Stimulated activated CD4-positive, alpha-beta T cell treated with anti-CD3 and anti-CD28 coated beads, Interleukin-4, amount 100 ng/mL, for 1 hour (primary cell): ENCODE measurements at places on chromosomes 16 and 17.

DNA sequence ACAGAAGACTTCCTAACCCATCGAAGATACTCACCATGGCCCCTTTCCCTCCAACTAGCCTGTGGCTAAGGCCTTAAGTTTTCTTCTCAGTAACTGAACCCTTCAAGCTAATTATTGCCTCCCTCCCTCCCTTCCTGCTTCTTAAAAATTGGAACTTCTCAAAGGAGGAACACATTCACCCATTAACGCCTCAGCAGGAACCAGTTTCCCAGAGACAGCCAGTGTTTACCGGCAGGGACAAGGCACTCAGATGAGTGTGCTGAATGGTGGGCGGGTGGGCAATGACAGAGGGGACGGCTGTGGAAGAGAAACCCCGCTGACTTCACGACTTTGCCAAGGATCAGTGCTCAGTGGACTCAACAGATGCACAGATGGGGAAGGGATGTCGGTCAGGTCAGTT lies 20.3 kb downstream of the PITPNA start:
- no peak for DNase-seq

DNA sequence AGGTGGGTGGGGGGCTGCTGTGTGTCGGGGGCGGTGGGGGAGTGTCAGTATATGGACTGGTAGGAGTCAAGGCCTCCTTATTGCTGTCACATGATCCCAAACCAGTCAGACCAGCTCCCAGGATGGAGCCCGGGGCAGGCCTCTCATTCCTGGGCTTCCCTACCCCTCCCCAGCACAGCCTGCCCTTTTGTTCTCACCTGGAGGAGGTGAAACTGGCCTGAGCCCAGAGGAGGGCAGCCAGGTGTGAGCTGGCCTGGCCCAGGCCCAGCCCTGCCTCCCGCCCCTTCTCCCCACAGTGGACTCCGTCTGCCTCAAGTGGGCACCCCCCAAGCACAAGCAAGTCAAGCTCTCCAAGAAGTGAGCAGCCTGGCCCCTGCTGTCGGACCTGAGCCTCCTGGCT lies 4.6 kb downstream of the PRSS8 start:
- no peak for DNase-seq

DNA sequence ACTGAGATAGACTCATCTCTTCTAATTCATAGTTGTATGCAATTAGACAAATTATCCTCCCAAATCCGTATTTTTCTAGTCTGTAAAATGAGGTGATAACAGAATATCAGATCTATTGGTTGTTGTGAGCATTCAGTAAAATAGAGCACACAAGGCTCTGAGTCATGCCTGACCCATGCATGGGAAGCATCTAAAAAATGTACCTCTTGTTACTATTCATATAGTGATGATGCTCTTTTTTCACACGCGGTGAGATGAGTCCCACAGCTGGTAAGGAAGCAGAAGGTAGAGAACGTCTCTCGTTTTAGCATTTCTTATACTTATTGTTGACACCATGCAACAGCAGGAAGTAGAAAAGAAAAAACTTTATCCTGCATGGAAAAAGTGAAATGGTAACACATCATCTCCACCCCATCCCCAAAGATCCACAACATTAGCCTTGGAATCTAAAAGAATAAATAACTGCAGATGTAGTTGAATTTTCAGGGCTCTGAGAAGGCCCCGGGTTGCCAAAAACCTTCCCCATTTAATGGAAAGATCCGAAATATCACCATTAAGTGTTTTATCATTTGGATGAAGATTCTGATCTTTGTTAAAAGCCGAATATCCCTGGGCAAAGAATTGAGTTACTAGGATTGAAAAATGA lies 215.6 kb downstream of the TMEM114 start:
- no peak for DNase-seq

- DNase-seq: no peak
These were observed 10.8 kb downstream of the TAT start for GRCh38 chr16:71565812-71566700.

- DNase-seq: no peak
These were observed 493.7 kb upstream of the ERCC4 start for GRCh38 chr16:13426269-13426668.

GRCh38 chr16:83652943-83653342 lies 154.8 kb upstream of the HSBP1 start:
- no peak for DNase-seq

- no peak for DNase-seq
These were observed 100.1 kb downstream of the YPEL2 start for GRCh38 chr17:59431601-59432000.

- no peak for DNase-seq
These were observed 135.4 kb downstream of the CLEC16A start for GRCh38 chr16:11079652-11080187.

DNA sequence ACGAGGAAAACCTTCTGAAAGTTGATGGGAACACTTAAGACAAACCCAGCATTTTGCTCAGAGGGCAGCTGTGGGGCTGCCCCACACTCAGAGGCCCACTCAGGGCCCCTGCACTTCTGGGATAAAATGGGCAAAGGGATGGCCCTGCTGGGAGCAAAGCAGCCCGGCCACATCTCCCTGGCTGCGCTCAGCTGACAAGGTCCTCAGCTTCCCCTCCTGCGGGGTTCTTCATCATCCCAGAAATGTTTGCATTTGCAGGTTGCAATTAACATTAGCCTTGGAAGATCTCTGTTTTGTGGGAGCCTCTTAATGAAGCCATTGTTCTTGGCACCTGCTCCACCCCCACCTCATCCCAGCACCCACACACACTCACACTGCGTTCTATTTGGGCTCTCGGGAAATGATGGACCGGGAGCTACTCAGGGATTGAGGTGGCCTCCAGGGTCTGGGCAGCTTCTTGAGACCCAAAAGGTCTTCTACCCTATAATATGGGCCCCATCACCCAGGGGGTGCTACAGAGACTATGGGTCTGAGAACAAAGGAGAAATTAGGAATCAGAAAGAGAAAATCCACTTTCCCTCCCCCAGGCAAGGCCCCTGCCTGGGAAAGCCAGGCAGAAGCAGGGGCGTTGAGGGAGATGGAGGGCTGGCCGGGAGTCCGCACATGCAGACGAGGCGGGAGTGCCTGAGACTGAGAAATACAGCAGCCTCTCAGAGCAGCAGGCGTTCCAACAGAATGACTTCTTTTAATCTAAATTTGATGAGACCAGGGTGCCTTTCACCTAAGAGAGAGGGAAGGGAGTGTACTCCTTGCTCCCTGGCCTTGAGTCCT lies 53.7 kb upstream of the RPL38 start:
- no peak for DNase-seq

DNA sequence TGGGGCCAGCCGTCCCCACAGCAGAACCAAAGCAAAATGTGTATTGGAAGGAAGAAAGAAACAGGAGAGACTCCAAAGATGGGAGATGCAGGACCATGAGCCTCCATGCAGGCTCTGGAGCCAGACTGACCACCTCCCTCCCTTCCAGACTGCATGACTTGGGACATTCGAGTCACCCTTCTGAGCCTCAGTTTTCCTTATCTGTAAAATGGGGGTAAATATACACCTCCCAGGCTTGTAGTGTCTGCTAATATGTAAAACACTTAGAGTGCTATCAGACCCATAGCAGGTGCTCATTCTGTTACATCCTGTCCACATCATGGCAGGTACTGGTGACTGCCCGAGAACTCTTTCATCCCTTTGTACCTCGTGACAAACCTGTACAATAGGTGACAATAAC lies 370.8 kb downstream of the SNX29 start:
- DNase-seq: no peak

DNA sequence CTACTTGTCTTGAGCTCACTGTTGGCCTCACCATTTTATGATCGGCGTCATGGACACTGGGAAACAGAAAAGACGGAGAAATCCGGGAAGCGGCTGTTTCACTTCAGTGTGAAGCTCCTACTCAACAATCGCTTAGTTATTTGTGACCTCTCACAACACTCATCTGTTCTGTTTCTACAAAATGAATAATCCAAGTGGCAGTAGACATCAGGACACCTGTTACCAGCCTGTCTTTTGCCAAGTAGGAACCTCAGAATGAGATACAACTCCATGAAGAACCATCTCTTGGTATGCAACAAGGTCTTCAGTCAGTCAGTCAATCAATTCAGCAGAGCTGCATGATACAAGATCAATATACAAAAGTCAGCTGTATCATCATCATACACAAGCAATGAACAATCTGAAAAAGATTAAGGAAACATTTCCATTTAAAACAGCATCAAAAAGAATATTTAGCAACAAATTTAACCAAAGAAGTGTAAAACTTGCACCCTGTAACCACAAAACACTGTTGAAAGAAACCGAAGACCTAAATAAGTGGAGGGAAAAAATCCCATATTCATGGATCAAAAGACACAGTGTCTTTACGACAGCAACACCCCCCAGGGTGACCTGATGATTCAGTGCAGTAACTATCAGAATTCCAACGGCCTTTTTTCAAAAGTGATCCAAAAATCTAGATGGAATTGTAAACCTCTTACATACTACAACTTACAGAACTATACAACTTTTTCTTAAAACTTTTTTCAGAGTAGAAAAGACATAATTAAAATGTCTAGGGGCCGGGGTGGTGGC lies 63.4 kb downstream of the ANKRD11 start:
- DNase-seq: no peak

DNA sequence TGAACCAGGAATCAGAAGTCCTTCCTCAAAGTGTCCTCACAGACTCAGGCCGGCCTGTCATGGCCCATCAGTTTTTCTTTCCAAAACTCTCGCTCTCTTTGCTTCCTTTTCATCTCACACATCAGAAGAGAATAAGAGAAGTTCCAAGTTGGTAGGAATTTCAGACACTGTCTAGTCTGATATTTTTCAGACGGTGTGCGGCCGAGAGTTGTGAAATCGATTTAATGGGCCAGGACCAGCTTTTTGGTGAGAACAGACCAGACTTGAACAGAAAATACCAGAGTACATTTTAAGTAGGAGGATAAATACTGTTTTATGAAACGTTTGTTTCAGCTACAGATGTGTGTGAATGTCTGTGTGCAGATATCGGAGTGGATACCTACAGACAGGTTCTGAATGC lies 24.8 kb upstream of the RCVRN start:
- DNase-seq: no peak

DNA sequence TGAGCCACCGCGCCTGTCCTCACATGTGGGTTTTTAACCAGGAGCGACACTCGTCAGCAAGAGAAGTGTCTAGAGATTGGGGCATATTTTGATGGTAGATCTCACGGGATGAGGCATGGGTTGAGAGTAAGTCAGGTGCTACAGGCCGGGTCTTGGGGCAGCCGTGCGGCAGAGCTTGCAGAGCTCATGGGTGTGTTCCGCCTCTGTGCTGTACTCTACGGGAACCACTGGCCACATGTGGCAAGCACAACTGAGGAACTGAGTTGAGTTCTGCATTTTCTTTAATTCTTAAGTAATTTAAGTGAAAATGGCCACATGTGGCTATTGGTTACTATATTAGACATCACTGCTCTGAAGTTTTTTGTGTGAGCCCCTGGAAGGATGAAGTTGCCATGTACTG lies 9.6 kb downstream of the CLUAP1 start:
- no peak for DNase-seq

- no peak for DNase-seq
These were observed 17.3 kb downstream of the BPTF start for GRCh38 chr17:67842648-67843047.
